Left hindlimb (tissue), 1 donor: ENCODE measurements at places on chromosomes 2 and 18.

DNA sequence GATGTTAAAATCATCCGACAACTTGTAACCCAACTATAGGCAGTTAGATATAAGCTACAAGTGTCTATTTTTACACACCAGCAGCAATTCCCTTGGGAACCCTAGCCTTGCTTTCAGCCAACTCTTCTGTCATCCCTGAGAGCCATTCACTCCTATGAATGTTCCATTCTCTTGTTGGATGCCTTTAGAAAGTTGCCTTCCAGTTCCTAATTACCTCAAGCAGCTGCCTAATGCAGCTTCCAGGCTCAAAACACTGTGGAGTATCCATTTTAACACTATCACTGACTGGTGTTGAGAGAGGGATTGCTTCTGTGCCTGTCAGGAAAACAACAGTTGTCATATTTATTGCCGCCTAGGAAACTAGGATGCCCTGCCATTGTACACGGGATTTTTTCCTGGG lies 402.0 kb upstream of the ACVR2A start:
- no peak for DNase-seq

- DNase-seq, result no peak
Observed at GRCh38 chr18:48085781-48086487, 155.5 kb upstream of the SMAD2 start.

DNA sequence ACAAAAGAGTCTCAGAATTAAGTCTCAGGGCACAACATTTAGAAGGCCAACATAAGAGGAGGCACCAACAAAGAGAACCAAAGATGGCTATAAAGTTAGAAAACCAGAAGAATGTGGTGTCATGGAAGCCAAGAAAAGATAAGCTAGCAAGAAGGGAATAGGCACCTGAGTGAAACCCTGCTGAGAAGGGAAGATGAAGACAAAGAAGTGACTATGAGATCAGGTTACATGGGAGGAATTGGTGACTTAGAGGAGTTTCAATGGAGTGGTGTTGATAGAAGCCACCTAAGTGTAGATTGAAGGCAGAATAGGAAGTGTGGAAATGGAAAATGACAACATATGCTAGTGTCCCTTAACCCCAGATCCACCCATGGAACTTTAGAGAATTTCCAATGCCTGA lies 327.6 kb upstream of the KCNJ3 start:
- DNase-seq, result no peak

GRCh38 chr2:223488814-223489213 lies 113.3 kb downstream of the SCG2 start:
- DNase-seq, result no peak
